ENCODE measurements at places on chromosomes 16 and 17. TPM values are rescaled to one million over a fixed set of nuclear protein-coding genes. Genes with fewer than 3 reads are reported as not detected.
A peak's percentile ranks its signal among the peaks of the same experiment; 100 is the strongest.

Gene MT1X
- total RNA-seq = 30.0 TPM

Gene FAHD1
- 19.9 TPM for total RNA-seq

Gene PAGR1
- total RNA-seq = 47.4 TPM

Gene KRT33B
- total RNA-seq = not detected

Gene BMERB1
- 11.5 TPM for total RNA-seq

Gene SERPINF2
- 0.28 TPM for total RNA-seq

DNA sequence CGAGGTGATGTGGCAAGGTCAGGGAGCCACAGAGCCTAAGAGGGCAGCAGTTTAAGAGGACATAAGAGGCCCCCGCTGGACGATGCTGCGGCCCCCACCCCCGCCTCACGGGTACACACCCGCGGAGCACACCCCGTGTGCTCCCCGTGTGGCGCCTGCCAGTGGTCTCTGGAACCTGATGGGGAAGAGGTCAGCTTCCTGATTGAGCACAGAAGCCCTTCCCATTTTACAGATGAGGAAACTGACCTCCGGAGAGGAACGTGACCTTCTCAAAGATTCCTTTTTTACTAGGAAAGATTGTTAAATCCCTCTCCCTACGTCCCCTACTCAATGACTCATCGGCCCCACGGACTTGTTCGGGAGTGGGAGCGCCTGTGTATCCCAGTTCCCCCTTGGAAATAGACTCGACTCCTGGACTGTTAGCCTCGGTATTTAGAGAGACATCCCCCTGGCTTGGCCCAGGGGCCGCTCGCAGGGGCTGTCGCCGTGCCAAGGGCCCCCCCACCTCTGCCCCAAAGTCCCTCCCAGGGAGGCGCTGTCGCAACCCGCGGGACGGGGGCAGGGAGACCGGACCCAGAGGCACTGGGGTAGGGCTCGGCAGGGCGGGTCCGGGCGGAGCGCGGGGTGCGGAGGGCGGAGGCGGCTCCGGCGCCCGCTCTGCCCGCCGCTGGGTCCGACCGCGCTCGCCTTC, at the start of gene ABCC3:
ABCC3 (plus strand) TSS at position 658 of the 691 bp plus-strand sequence. CDS start 56 bp downstream, outside the sequence.
- peak within 1 kb of the TSS; percentile 45 for H3K4me3 ChIP-seq
- H3K4me1 ChIP-seq = peaks cover 28% of the 10 kb centered on the region
- H3K27ac ChIP-seq = no peak within 1 kb of the TSS

GRCh38 chr16:5422047-5422446, 324.5 kb upstream of the EEF2KMT start:
- DNase-seq = no peak
- H3K4me3 ChIP-seq = no peak overlapping the region
- no peak overlapping the region for H3K27ac ChIP-seq
- H3K27me3 ChIP-seq = peaks cover 30% of the 10 kb centered on the region

DNA sequence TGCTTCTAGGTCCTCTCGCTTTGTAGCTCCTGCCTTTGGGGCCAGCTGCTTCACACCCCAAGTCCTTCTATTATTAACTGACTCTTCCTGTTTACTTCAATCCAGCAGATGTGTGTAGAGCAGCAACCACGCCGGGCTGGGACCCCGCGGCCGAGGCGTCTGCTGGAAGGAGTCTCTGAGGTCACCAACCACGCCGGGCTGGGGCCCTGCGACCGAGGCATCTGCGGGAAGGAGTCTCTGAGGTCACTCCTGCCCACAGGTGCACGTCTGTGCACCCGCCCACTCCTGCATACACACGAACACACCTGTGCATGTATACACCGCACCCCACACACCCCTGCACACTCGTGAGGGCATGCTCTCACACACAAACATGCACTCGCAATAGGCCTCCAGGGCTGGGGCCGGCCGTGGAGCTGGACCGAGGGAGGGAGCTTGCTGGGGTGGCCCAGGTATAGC, 7.8 kb upstream of the TEX19 start:
- peaks cover 17% of the 10 kb centered on the region for H3K4me1 ChIP-seq
- H3K27ac ChIP-seq = no peak overlapping the region
- no peak for DNase-seq
- no peak overlapping the region for H3K4me3 ChIP-seq

DNA sequence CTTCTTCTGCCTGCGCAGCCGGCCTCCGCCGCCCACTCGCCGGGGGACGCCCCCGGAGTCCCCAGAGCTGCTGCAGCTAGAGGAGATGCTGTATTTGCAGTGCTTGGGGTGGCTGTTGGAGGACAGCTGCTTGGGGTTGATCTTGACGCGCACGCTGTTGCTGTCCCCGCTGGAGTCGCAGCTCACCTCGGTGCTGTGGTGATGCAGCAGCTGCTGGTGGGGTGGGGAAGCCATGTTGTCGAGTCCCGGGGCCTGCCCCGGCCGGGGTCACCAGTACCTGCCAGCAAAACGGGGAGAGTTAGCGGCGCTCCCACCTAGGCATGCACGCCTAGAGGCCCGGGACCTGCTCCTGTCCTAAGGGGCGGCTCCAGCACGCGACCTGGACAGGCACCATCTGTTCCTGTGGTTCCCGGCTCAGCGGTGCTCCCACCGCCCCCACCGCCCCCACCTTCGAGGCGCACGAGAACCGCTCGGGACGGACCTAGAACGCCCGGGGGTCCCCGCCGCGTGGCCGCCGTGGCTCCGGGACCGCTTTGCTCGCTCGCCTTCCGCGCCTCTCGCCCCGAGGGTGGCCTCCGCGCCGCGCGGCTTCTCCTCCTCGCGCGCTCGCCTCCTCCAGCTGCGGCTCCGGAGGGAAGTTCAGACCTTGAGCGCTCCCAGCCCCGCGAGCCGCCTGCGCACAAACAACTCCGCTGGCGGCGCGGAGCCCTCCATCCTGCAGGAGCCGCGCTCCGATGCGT, 863 bp downstream of the ADCY9 start:
- H3K27ac ChIP-seq = no peak overlapping the region
- no peaks in the 10 kb centered on the region for H3K36me3 ChIP-seq
- DNase-seq = peak; percentile 76

DNA sequence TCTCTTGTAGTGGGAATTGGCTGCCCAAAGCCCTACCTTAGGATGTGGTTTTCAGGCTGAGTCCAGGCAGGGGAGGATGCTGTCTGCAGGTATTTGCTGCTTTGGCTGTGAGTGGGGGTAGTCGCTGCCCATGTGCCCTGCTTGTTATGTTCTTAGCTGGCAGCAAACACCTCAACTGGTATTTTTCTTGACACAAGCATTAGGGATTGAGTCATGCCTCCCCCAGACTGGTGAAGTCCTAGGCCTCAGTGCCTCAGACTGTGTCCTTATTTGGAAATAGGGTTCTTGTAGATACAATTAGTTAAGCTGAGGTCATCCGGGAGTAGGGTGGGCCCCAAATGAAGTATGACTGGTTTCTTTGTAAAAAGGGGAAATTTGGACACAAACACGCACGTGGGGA, 808.3 kb upstream of the EEF2KMT start:
- no peaks in the 10 kb centered on the region for H3K4me1 ChIP-seq
- DNase-seq = peak; percentile 5
- no peak overlapping the region for H3K4me3 ChIP-seq
- no peaks in the 10 kb centered on the region for H3K27me3 ChIP-seq
- H3K27ac ChIP-seq = no peak overlapping the region

- no peak for DNase-seq
- no peaks in the 10 kb centered on the region for H3K36me3 ChIP-seq
- peaks cover 94% of the 10 kb centered on the region for H3K27me3 ChIP-seq
- H3K4me1 ChIP-seq = no peaks in the 10 kb centered on the region
- no peak overlapping the region for H3K27ac ChIP-seq
Measured at GRCh38 chr16:49276646-49277385, 4.8 kb downstream of the CBLN1 start.

- DNase-seq = no peak
- no peaks in the 10 kb centered on the region for H3K27me3 ChIP-seq
- H3K4me1 ChIP-seq = no peaks in the 10 kb centered on the region
- no peak overlapping the region for H3K4me3 ChIP-seq
- H3K36me3 ChIP-seq = peaks cover 94% of the 10 kb centered on the region
- H3K27ac ChIP-seq = peak overlapping the region; percentile 33
Measured at GRCh38 chr17:59688008-59688407, 19.2 kb downstream of the PTRH2 start.

GRCh38 chr17:28992625-28993600, 12.9 kb downstream of the SEZ6 start:
- H3K27me3 ChIP-seq = no peaks in the 10 kb centered on the region
- H3K4me3 ChIP-seq = no peak overlapping the region
- no peaks in the 10 kb centered on the region for H3K36me3 ChIP-seq
- peaks cover 15% of the 10 kb centered on the region for H3K4me1 ChIP-seq
- H3K27ac ChIP-seq = no peak overlapping the region

- peak overlapping the region; percentile 67 for H3K4me3 ChIP-seq
- peaks cover 5% of the 10 kb centered on the region for H3K36me3 ChIP-seq
Measured at GRCh38 chr17:82030470-82031302, 792 bp upstream of the RAC3 start.

DNA sequence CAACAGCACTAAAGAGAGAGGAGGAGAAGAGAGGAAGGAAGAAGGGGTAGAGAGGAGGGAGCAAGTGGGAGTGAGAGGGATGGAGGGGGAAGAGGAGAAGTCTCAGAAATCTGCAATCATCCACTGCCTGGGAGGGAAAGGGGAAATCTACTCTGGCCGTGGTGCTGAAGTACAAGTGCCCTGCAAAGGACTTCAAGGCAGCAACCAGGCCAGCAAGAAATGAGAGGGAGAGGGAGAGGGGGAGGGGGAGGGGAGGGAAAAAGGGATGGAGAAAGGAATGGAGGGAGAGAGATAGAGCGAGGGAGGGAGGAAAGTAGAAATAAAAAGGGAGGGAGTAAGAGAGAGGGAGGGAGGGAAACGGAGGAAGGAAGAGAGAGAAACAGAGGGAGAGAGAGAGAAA, 130.8 kb upstream of the EEF2KMT start:
- no peaks in the 10 kb centered on the region for H3K4me1 ChIP-seq
- H3K27ac ChIP-seq = no peak overlapping the region
- peaks cover 55% of the 10 kb centered on the region for H3K27me3 ChIP-seq
- no peaks in the 10 kb centered on the region for H3K36me3 ChIP-seq
- H3K4me3 ChIP-seq = no peak overlapping the region
- no peak for DNase-seq

DNA sequence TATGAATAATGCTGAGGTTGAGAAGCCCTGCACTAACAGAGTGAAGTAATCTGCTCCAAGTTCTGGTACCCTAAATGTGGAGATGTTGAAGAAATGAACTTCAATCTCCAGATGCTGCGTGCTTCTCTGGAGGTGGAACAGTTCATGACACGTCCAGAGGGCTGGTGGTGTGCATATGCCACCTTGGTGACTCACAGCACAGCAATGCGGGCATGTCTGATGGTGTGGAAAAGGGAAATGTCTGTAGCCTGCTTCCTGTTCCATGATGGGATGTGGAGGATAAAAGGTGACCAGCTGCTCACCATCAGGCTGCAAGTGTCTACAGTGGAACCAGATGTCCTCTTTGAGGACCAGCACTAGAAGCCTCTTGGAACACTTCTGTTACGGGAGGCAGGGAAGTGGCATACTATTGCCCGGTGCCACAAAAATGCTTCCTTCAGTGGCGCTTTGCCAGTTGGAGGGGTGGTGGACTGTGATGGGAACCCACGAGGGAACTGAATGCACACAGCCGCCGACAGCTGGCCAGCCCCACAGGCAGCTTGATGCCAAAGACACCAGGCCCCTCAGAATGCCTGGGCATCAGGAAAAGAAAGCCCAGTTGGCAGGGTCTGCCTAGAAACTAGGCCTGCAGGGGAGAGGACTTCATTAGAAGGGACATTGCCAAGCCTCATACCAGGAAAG, 19.9 kb downstream of the SNX11 start:
- H3K36me3 ChIP-seq = no peaks in the 10 kb centered on the region
- no peak for DNase-seq
- H3K4me1 ChIP-seq = no peaks in the 10 kb centered on the region
- no peak overlapping the region for H3K4me3 ChIP-seq

All from A673 (cell line).